Upper lobe of left lung (tissue), 6 donors: ENCODE measurements at places on chromosomes 16 and 17. TPM values are rescaled to one million over a fixed set of nuclear protein-coding genes. Genes with fewer than 3 reads are reported as not detected.

The BCL6B gene
- 13.2 TPM for total RNA-seq

DNA sequence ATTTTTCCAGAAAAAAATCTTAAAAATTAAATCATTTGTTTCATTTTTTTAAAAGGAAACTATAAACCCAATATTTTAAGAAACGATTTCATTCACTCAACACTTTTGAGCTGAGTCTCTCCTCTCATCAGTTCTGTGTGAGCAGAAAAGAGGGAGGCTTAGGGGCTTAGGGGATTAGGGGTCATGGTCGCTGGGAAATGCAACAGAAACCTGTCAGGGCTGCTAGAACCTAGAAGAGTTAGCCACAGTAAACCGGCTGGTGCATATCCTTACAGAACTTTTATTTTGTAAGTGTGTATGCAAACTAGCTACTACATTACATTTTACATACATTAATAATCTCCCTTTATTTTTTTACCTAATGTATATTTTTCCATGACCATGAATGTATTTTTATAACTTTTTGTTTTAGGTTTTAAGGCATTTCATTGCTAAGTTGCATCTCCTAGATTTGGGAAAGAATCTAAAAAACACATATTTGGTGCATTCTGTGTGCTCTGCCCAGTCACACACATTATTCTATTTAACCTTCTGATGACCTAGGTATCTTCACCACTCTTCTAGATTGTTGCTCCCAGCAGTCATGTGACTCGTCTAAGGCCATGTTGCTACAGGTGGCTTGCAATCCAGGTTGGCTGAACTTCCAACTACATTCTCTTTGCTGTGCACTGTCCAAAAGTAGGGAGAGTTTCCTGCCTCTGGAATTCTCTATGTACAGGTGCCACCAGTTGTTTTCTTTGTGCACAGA lies 24.4 kb downstream of the TBC1D3B start:
- no peak for DNase-seq

GRCh38 chr17:12252462-12252861 lies 231.8 kb downstream of the MAP2K4 start:
- DNase-seq = no peak

DNA sequence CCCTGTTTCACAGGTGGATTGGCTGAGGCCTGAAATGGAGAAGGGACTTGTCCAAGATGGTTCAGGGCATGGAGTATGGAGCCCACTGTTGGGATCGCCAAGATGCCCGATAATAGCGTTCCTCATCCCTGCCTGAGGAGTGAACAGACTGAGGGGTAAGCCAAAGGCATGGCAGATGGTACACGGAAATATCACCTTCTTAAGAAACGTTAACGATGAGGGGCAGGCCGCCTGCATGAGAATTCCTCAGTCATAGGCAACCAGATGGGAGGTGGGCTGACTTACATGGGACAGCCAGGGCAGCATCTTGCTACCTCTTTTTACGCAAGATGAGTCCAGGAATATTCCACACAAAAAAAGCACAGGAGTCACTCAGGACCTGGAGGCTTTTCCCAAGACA lies 188.1 kb downstream of the CCDC182 start:
- DNase-seq = no peak

GRCh38 chr17:52156576-52157570 lies 1.6 kb downstream of the CA10 start:
- DNase-seq = no peak
